Kidney (tissue), 22 donors: ENCODE measurements at places on chromosomes 7 and 10. TPM values are rescaled to one million over a fixed set of nuclear protein-coding genes. Genes with fewer than 3 reads are reported as not detected.
A peak's percentile ranks its signal among the peaks of the same experiment; 100 is the strongest.

GRCh38 chr10:79060641-79061255 is 8.0 kb upstream of the ZMIZ1 start:
- no peaks in the 10 kb centered on the region for H3K4me1 ChIP-seq
- H3K27ac ChIP-seq = no peak overlapping the region
- peak; percentile 25 for DNase-seq
- no peaks in the 10 kb centered on the region for H3K36me3 ChIP-seq
- no peaks in the 10 kb centered on the region for H3K27me3 ChIP-seq

- no peak overlapping the region for H3K27ac ChIP-seq
- H3K27me3 ChIP-seq = no peaks in the 10 kb centered on the region
- DNase-seq = no peak
- no peak overlapping the region for H3K4me3 ChIP-seq
Measured at GRCh38 chr7:48708635-48709034, 215.7 kb upstream of the CDC14C start.

GRCh38 chr10:2121929-2122328 is 384.6 kb upstream of the ADARB2 start:
- no peaks in the 10 kb centered on the region for H3K27me3 ChIP-seq
- no peak for DNase-seq
- H3K4me1 ChIP-seq = no peaks in the 10 kb centered on the region
- H3K4me3 ChIP-seq = no peak overlapping the region
- no peaks in the 10 kb centered on the region for H3K36me3 ChIP-seq

DNA sequence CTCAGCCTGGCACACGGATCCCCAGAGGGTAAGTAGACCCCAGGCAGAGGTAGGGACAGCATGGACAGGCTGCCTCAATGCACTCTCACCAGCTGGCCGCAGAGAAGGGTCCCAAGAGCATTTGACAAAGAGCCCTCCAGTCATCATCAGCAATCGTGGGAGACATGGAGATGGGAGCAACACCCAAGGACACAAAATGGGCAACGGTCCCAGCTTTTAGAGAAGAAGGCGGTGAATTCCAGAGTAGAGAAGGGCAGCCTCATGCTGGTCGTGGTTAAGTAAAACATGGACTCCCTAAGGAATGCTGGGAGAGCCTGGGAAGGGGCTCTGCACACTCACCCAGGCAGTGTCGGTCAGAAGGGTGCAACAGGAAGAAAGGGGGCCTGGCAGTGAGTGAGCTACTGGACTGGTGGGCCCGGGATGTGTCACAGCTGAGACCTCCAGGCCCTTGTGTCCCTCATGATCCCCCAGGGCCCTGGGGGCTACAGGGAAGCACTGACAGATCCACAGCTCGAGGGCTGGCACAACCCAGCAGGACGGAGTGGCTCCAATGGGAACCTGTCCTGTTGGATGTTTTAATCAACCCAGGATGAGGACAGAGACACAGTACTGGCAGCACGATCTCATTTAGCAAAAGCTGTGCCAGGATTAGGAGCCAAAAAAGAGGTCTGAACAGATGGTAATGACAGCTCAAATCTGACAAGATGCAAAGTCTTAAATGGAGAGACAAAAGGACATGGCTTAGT is 147.1 kb downstream of the NEURL1 start:
- no peak for DNase-seq
- no peak overlapping the region for H3K4me3 ChIP-seq
- H3K27ac ChIP-seq = no peak overlapping the region
- H3K4me1 ChIP-seq = peaks cover 11% of the 10 kb centered on the region
- H3K27me3 ChIP-seq = no peaks in the 10 kb centered on the region
- H3K36me3 ChIP-seq = no peaks in the 10 kb centered on the region

DNA sequence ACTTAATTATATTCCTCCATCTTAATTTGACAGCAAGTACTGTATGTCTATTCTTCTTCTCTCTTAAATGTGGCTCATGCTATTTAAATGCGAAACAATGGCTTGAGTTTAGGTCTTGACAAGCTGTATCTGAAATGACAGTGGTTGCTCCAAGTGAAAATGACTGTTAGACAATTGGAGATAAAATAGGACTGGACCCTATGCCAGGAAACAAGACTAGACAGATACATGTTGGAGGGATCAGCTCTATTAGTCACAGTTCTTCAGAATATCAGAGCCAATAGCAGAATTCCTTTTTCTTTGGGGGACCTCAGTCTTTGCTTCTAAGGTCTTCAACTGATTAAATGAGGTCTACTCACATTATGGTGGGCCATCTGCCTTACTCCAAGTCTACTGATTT is 25.8 kb downstream of the KIAA1217 start:
- DNase-seq = no peak
- H3K4me1 ChIP-seq = peaks cover 6% of the 10 kb centered on the region
- H3K36me3 ChIP-seq = no peaks in the 10 kb centered on the region
- H3K27ac ChIP-seq = no peak overlapping the region

The SUV39H2 gene
- total RNA-seq = 5.1 TPM

The DTX2 gene
- total RNA-seq = 21.6 TPM

The CDC14C gene
- total RNA-seq = not detected
